Right renal cortex interstitium (tissue), 3 donors: ENCODE measurements at places on chromosomes 16 and 17. TPM values are rescaled to one million over a fixed set of nuclear protein-coding genes. Genes with fewer than 3 reads are reported as not detected.

RAP1GAP2 gene
- 26.3 TPM for polyA plus RNA-seq

PDILT gene
- polyA plus RNA-seq: not detected

PLA2G10 gene
- 0.39 TPM for polyA plus RNA-seq

NME2 gene
- 262 TPM for polyA plus RNA-seq

LRRC37A gene
- polyA plus RNA-seq: 2.4 TPM

CSH2 gene
- polyA plus RNA-seq: 2.2 TPM

MT3 gene
- polyA plus RNA-seq: 1.6 TPM

ZSCAN10 gene
- polyA plus RNA-seq: not detected

GAS7 gene
- 13.7 TPM for polyA plus RNA-seq

CALB2 gene
- polyA plus RNA-seq: 0.69 TPM

P3H4 gene
- polyA plus RNA-seq: 39.3 TPM

G6PC1 gene
- 6.5 TPM for polyA plus RNA-seq

HNF1B gene
- polyA plus RNA-seq: 112 TPM

ZDHHC1 gene
- polyA plus RNA-seq: 9.1 TPM

SLC9A5 gene
- polyA plus RNA-seq: 2.9 TPM

TP53TG3C gene
- polyA plus RNA-seq: not detected

SLC47A1 gene
- polyA plus RNA-seq: 18.2 TPM

MLYCD gene
- 3.8 TPM for polyA plus RNA-seq

TBC1D3C gene
- polyA plus RNA-seq: not detected

SDR42E2 gene
- 0.15 TPM for polyA plus RNA-seq

GRAP gene
- 5.0 TPM for polyA plus RNA-seq

C17orf107 gene
- 1.4 TPM for polyA plus RNA-seq
